ENCODE measurements at places on chromosomes 3 and 15.

GRCh38 chr15:33124279-33124678, 70.2 kb downstream of the FMN1 start:
- no peak for DNase-seq

DNA sequence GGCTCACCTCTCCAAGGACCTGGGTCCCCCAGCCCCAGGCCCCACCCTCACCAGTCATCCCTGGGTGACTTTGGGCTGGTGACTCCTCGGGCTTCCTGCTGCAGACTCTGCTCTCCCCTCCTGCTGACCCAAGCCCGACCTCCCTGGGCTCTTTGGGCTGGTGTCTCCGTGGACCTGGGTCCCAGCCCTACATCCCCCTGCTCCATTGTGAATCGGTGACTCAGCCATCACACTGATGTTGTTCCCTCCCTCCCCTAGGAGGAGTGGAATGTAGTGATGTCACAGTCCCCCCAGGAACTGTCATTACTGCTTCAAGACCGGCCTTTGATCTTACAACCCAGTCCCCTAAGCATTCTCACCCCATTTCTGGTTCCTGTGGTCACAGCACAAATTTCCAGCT, 83.7 kb downstream of the ADAMTS7 start:
- DNase-seq, result no peak

- DNase-seq, result no peak
These were observed 136.3 kb downstream of the TMCO5A start for GRCh38 chr15:38070778-38071177.

DNA sequence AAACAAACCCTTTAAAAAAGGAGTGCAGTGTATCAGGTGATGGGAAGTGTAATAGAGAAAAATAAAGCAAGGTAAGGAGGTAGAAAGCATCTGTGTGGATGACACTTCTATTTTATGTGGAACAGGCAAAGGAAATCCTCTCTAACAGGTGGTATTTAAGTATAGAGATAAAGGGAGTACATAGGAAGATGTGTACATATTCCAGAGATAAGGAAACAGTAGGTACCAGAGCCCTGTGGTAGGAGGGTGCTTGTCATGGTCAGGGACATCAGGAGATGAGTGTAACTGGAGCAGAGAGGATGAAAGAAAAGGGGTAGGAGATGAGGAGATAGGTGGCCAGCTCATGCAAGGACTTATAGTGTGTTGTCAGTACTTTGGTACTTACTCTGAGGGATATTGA, 65.8 kb downstream of the CHST2 start:
- DNase-seq, result no peak

DNA sequence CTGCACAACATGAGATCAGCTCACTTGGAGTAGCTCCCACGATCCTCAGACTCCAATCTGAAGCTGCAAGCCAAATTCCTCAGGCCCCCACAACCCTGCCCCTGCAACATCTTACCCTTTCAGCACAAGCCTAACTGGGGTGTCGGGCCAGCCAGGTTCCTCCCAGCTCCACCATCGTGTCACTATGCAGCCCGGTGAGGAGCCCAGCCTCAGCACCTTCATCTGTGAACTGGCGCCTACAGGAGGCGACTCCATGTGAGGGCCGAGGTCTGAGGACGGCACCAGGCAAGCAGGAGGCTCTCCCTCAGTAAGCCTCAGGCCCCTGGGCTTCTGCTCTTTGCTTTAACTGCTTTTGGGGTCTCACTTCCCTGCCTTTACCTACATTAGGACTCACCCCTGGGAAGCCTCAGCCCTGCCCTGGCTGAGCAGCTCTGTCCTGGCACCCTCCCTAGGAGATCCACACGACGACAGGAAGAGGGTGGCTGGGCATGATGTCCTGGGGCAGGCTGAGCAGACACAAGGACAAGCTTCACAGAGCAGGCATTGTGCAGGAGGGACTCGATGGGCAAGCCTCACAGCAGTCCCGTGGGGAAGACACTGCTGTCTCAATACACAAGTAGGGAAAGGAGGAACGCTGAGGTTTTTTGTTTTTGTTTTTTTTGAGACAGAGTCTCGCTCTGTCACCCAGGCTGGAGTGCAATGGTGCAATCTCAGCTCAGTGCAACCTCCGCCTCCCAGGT, 104.6 kb downstream of the ADAMTS17 start:
- no peak for DNase-seq

DNA sequence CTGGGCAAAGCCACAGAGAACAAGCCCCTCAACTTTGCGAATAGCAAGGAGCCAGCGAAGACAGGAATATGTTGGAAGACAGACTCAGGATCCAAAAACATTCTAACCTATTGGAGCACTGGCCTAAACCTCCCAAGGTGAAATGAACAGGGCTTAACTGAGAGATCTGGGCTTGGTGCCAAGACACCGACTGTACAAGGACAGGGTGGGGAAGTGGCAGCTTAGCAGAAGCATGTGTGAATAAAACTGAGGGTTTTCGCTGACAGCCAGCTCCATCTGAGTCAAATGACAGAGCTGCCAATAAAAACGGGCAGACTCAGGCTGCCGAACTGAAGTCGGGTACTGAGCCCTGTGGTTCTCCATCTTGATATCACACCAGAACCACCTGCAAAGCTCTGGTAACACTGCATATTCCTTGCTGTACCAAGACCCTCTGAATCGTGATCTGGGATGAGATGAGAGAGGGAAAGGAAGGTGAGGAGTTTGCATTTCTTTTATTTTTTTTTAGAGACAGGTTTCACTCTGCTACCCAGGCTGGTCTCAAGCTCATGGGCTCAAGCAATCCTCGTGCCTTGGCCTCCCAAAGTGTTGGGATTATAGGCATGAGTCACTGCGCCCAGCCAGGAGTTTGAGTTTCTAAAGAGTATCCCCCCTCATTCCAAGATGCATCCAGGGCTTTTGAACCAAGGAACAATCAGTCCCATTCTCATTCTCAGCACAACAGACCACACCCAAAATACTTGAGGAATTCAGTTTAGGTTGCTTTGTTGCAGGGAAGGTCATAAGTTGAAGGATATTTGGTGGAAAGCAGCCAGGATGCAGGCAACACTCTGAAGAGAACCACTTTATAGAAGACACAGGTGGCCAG, 6.0 kb upstream of the PLCB2 start:
- peak; percentile 37 for DNase-seq

GRCh38 chr3:159418571-159419526, 569.8 kb upstream of the IL12A start:
- DNase-seq, result no peak

DNA sequence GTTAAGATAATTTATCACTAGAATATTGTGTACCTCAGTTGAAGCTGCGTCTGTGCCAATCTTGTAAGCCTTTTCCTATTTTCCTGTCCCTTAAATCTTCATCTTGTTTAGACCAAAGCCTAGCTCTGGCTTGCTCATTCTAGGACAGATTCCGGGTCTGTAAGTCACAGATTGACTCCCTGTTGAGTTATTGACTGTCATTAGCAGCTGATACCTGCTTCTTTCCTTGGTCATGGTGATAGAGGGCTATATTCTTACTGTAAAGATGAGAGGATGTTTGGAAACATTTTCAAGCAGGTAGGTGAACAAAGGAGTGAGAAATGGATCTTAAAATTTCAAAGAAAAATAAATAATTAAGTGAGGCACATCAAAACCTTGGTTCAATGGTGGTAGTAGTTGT, 200.2 kb downstream of the KCNH8 start:
- DNase-seq, result no peak

DNA sequence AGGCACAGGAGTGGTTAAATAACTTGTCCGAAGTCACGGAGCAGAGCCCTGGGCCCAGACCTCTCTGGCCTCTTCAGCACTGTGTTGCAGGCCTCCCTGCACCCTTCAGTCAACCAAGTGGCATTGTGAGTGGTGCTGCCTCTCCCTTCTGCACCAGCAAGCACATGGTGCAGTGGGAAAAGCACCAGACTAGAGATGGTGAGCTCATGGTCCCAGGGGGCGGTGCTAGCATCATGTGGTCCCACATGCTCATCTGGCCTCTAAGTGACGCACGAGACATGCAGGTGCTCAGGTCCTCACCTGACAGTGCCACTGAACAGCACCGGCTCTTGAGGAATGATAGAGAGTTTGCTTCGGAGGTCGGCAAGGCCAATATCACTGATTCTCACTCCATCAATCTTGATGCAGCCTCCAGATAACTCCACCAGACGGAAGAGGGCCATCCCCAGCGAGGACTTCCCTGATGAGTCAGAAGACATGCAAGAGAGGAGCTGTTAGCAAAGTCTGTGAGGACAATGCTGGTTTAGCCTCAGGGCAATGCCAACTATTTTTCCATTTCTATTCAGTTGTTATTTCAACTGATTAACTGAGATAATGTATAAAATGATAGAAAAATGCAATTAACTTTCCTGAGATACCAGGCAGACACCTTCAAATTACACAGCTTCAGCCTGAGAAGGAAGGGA, 53.1 kb upstream of the PARL start:
- DNase-seq, result no peak

DNA sequence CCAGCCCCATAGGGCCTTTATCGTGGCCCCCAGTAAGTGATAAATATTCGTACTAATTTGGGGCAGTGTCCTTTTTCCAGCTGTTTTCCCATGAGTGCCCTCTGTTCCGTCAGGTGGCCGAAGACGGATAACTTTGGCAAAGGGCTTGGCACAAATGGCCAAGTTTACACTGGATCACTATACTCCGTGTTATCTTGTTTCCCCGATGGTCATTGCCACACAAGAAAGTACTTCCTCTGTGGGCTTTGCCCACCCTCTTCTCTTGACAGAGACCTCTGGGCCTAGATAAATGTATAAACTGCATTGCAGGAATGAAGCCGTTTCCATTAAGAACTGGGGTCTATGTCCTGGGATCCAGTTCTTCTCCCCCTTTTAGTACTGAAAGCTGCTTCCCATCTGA, 39.1 kb downstream of the SMAD3 start:
- DNase-seq, result no peak

GRCh38 chr3:184073621-184074020, 20.8 kb downstream of the HTR3C start:
- DNase-seq, result no peak

DNA sequence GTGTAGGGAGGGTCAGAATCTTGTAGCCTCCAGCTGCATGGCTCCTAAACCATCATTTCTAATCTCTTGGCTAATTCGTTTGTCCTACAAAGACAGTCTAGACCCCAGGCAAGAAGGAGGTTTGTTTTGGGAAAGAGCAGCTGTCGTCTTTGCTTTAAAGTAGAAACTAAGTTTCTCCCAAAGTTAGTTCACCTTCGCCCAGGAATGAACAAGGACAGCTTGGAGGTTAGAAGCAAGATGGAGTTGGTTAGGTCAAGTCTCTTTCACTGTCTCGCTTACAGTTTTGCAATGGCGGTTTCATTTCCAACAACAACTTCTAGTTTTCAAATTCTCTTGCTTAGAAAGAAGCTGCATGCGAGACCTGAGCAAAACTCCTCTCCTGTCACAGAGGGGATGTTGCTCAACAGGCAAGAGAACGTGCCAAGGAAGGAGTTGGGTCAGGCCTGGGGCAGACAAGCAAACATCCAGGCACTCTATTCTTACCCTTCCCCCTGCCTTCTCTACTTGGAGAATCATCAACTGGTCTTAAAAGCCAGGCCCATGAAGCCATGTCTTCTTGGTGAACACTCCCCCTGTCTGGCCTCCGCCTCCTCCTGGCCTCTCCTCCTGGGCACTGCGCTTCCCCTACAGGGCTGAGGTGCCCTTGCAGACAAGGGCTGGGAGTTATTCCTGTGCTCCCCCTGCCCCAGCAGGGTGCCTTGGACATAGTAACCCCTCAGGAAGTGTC, 57.6 kb downstream of the TMEM44 start:
- no peak for DNase-seq

- DNase-seq, result no peak
These were observed 431.0 kb upstream of the ATP10A start for GRCh38 chr15:26294059-26294689.

DNA sequence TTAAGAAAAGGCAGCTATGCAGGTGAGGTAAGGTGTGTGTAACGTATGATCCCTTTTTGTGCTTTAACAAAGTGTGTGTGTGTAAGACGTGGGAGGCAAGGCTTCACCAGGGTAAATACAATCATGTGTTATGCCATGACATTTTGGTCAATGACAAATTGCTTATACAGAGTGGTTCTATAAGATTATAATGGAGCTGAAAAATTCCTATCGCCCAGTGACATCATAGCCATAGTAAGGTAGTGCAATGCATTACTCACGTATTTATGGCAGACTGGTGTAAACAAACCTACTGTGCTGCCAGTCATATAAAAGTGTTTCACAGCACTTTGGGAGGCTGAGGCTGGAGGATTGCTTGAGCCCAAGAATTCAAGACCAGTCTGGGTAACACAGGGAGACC, 60.2 kb upstream of the LCTL start:
- no peak for DNase-seq

DNA sequence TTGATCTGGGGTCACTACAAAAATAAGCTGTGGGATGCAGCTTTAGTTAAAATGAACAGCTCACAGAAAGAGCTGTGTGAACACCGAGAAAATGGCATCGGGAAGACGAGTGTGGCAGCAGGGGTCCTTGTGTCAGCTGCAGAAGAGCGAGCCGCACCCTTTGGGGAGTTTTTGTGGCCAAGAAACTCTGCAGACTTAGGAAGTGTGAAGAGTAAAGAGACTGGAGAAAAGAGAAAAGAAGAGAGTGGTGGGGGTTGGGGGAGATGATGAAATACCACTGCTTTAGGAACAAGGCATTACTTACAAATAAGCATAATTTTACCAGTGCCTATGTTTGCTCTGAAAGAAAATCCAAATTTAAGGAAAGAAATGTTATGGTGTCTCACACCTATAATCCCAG, 147.8 kb downstream of the LRRC28 start:
- DNase-seq, result no peak

GRCh38 chr15:70435872-70436271, 327.5 kb downstream of the UACA start:
- DNase-seq, result no peak

- no peak for DNase-seq
These were observed 1.7 kb upstream of the HRG start for GRCh38 chr3:186664119-186664495.

DNA sequence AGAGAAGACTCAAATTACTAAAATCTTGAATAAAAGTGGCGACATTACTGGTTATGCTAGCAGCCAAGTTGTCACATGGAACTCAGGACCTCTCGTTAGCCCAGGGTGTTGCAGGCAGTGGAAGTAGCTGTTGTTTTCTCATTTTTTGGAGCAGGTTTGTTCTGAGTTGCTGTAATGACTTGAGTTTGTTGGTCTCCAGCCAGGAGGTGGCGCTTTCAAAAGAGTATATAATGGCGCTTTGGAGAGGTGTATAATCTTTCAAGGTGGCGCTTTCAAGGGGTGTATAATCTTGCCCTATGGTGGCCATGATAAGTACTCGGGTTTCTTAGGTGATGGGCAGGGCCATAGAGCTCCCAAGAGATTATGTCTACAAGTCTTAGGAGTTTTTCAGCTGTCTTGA, 632.7 kb downstream of the NTRK3 start:
- no peak for DNase-seq

DNA sequence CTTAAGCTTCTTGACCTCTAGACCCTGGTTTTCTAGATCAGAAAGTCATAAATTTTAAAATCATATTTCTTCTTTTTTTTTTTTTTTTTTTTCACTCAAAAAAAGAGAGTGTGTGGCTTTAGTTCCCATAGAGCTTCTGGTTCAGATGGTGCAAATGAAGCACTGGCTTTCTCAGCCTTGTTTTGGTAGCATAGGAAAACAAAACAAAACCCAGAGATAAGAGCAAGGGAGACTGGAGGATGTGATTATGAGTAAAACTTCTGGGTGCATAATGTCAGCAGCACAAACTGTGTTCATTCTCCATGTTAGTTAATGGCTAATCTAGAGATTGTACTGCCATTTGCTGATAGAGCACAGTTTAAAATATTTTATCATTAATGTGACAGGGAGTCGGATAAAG, 55.4 kb downstream of the RARB start:
- DNase-seq, result no peak

Measured in cerebellar nuclear complex (tissue), 1 donor.